Smooth muscle cell of trachea (primary cell): ENCODE measurements at places on chromosomes 2 and 18. TPM values are rescaled to one million over a fixed set of nuclear protein-coding genes. Genes with fewer than 3 reads are reported as not detected.

Gene SLC11A1
- total RNA-seq, result under 0.01 and 0.33 TPM in 2 replicates

Gene SLC9A4
- not detected in 2 replicates for total RNA-seq

Gene AQP12A
- not detected in 2 replicates for total RNA-seq

Gene SMARCAL1
- total RNA-seq, result 22.3 and 28.8 TPM in 2 replicates

Gene UGT1A10
- not detected in 2 replicates for total RNA-seq

Gene FBXO15
- total RNA-seq, result 1.2 and 1.5 TPM in 2 replicates

Gene ERICH2
- total RNA-seq, result 0.33 TPM in 1 of 2 replicates, not detected in the other

Gene SIX2
- total RNA-seq, result 0.17 TPM in 1 of 2 replicates, not detected in the other

Gene DSC3
- 0.15 and 0.33 TPM in 2 replicates for total RNA-seq

Gene RTP5
- total RNA-seq, result not detected in 2 replicates

Gene SLC9A2
- total RNA-seq, result under 0.01 TPM in 2 replicates

Gene SEH1L
- 40.9 and 59.1 TPM in 2 replicates for total RNA-seq

Gene MYO1B
- total RNA-seq, result 104 and 109 TPM in 2 replicates

Gene OST4
- total RNA-seq, result 409 and 544 TPM in 2 replicates

Gene CCDC68
- total RNA-seq, result 2.6 and 4.6 TPM in 2 replicates

Gene GALNT14
- 0.66 and 1.7 TPM in 2 replicates for total RNA-seq

Gene SLC40A1
- total RNA-seq, result 15.4 and 73.1 TPM in 2 replicates
